Stimulated activated effector memory CD8-positive, alpha-beta T cell treated with anti-CD3 and anti-CD28 coated beads, Interleukin-12 subunit alpha, Interleukin-12 subunit beta, amount 100 ng/mL, for 72 hours (primary cell): ENCODE measurements at places on chromosomes 4 and X.

- no peak for DNase-seq
Measured at GRCh38 chrX:118459494-118459893, 36.1 kb upstream of the DOCK11 start.

DNA sequence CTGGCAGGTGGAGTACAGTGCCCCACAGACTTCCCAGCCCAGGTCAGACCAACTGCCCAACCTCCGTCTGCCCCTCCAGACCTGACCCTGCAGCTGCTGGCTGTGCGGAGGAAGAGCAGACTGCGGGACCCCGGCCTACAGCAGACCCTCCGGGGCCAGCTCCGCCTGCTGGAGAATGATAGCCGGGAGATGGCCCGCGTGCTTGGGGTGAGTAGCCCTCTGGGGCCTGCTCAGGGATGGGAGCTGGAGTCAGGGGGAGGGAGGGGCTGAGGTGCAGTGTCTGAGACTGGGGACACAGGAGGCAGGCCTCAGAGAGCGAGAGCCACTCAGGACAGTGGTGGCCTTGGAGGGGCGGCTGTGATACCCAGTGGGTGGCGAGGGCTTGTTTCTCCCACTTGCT is 13.5 kb downstream of the SH3TC1 start:
- no peak for DNase-seq

GRCh38 chrX:150405006-150405405 is 41.9 kb downstream of the MAMLD1 start:
- DNase-seq: no peak

DNA sequence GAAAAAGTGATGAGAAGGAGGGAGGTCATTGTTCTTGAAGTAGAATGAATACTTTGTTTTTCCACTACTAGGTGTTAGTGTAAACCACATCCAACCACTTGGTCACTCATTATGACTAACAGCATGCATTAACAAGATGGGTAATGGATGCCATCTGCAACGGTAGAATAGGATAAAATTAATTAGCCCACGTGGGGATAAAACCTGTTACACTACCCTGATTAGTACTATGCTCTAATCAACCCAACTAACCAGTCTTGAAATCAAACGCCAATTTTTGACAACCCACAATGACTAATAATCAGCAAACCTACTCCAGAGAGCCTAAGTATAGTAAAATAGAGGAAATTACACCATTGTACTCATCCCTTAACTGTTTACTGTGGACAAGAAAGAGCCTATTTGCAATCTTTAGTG is 93.4 kb upstream of the MCF2 start:
- no peak for DNase-seq

- DNase-seq: no peak
Measured at GRCh38 chrX:153801669-153802068, 7.2 kb downstream of the SSR4 start.

DNA sequence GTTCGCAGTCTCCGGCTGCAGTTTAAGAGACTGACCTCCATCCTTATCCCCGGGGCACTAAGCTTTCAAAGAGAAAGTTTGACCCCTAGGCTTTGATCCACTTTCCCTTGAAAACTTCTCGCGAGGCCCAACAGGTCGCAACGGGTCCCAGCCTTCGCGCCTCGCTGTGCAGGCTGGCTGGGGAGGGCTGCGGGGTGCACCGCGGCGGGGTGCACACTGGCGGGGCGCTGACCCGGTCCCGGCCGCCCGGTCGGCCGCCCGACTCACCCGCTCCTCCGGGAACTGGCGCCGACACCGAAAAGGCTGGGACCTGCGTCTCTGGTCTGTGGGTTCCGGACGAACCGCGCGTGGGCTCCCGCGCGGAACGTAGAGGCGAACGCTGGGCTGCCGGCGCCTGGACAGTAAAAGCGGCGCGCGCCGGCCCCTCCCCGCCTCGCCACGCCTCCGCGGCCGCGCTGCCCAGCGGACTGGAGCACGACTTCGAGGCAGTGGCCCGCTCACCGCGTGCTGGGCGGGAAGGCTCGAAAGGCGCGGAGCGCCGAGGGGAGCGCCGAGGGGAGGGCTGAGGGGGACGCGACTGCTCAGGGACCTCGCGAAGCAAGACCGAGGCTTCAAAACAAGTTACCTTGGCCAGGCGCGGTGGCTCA is at the start of gene TAF7L:
TAF7L (minus strand) TSS at position 378 of the 647 bp plus-strand sequence. CDS start 3,791 bp downstream, outside the sequence.
- DNase-seq: no peak

DNA sequence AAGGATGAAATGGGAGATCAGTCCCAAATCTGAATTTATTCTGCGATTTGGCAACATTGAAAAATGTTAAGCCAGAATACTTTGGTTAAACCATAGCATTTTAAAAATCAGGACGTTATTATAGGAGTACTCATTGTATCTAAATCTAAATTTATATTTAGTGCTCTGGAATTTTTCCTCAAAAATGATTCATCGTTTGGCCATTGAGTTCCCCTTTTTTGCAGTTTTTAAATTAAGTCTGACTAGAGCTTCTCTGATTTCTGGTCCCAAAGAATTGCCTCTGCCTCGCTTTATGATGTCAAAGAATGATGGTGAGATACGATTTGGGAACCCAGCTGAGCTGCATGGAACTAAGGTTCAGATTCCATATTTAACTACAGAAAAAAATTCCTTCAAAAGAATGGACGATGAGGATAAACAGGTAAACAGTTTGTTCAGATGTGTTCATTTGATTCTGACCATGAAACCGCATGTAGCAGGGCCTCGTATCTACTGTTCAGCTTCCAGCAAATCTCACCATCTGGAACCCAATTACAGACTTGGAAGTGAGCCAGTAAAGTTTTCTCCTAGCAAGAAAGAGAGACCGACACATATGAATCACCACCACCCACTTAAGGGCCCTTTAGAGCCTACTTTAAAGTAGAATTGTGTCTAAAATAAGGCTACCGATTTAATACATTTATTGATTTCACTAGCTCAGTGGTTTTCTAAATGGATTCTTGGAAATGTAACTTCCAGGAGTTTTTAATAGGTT is 75.6 kb downstream of the REPS2 start:
- no peak for DNase-seq

DNA sequence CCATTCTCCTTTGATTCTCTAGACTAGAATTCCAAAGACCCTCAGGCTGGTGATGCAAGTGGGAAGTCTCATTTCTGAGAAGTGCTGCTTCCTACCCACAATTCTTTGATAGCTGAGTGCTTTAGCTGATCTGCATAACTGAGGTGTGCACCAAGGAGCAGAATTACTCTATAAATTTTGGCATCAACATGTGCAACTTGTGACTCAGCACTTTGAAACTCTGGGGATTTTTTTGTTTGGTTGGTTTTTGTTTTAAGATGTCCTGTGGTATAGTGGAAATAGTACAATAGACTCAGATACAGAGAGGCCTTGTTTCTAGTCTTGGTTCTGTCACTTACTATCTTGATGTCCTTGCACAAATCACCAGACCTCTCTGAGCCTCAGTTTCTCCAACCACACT is 148.4 kb downstream of the AR start:
- DNase-seq: no peak

GRCh38 chr4:95167805-95168204 is 381.0 kb downstream of the UNC5C start:
- DNase-seq: no peak

- no peak for DNase-seq
Measured at GRCh38 chr4:85445050-85445639, 29.8 kb upstream of the ARHGAP24 start.

GRCh38 chr4:147303873-147304229 is 177.0 kb upstream of the EDNRA start:
- DNase-seq: no peak

DNA sequence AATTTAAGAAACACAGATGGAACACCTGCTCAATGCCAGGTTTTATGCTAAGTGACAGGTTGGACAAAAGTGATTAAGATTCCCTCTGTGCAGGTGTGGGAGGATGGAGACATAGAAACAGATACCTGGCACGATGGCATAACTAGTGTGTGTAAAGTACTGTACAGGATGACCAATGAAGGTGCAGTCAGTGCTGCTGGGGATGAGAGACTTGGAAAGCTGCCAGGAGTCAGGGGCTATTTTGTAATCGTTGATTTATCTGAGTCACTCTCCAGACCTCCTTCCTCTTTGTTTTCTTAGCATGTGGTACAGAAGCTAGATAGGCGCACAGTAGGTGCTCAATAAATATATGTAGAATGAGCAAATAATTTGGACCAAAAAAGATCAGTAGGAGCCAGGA is 58.2 kb downstream of the CWH43 start:
- no peak for DNase-seq

GRCh38 chr4:26319949-26320537 is 771 bp upstream of the RBPJ start:
- DNase-seq: peak; percentile 47

DNA sequence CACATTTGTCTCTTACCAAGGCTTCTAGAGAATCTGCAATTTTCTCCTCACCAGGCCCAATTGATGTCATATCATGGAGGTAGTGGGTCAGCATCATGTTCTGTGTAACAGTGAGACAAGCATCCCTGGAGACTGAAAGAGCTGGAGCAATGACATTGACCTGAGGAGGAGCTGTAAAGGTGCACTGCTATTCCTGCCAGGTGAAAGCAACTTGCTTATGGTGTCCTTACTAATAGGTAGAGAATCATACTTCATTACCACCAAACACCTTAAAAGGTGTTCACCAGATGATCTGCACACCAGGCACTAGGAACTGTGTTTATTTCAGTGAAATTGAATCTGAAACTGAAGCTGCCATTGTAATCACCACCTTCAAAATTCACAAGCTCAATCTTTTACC is 188.7 kb downstream of the AFAP1 start:
- no peak for DNase-seq

- DNase-seq: no peak
Measured at GRCh38 chrX:115399306-115399705, 109.8 kb downstream of the LUZP4 start.

DNA sequence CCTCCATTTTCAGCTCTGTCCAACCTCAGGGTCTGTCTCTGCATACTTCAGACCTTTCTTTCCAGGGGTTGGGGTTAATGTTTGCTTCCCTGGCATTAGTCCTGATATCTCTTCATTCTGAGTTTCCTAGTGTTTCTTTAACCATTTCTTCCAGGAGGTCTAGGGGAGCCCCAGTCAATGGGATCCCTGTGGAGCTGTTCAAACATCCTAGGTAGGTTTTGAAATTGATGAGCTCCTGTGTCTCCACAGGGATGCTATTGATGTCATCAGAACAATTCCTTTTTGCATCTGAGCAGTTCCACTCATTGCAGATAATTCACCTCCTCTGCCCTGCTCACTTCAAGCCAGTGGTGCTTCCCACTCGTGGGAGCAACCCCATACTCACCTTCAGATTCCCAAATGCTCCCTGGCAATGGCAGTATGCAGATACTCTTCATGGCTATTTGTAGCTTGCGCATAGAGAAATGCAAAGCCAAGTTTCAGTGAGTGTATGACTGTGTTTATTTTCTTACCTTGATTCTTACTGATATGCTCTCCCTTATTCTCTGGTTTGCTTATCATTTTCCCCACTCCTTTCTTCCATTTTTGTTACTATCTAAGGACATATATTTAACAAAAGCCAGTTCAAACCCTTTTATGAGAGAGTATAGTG is 33.7 kb upstream of the LIMCH1 start:
- no peak for DNase-seq

DNA sequence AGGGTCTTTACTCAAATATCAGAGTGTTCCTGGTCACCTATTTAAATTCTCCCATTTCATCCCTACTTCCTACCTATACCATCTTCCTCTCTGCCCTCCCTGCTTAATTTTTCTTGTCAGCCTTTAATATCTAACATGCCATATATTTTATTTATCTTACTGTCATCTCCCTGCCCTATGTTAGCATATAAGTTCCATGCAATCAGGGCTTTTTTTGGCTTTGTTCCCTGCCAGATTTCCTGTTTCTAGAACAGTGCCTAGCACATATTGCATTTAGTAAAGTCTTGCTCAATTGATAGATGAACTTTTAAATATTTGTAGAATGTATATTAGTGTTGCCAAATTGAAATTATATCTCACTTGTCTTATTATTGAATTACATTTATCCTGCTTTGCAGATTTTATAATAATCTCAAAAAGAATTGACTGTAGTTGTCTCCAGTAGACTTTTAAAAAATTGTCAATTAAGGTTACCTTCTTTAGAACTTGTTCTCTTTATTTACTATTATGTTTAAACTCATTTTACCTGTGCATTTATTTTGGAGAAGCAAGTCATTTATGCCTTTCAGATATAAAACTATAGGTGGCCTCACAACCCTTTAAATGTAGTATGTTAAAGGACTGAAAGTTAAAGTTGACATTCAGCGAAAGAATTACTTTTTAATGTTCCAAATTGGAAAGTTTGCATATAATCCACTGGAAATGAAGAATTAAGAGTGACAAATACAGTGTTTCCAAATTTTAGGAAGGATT is 108.2 kb upstream of the BMPR1B start:
- DNase-seq: no peak

DNA sequence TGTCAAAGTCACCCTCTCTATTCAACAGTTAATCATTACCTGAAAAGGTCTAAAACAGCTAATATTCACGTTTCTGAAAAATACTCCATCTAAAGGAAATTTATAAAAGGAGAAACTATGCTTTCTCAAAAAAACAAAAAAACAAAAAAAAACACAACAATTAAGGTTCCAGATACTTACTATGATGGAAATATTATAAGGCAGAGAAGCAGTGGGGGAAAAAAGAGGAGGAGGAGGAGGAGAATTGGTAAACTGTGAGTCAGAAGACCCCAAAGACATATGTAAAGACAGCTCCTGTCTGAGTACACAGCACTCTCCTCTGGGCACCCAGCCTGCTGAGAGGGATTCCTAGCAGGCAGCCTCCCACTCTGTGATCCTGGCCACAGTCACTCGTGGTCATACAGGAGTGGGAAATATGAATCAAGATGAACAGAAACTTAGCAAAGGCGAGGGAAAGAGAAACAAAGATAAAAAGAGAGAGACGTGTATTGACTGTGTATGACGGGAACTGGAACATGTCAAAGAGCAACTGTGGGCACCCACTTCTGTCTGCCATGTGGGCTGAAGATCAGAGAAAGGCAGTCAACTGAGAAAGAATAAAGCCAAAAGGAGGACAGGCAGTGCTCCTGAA is 12.5 kb downstream of the KLHL15 start:
- DNase-seq: peak; percentile 48

GRCh38 chr4:6263526-6264224 is 6.0 kb upstream of the WFS1 start:
- DNase-seq: no peak

DNA sequence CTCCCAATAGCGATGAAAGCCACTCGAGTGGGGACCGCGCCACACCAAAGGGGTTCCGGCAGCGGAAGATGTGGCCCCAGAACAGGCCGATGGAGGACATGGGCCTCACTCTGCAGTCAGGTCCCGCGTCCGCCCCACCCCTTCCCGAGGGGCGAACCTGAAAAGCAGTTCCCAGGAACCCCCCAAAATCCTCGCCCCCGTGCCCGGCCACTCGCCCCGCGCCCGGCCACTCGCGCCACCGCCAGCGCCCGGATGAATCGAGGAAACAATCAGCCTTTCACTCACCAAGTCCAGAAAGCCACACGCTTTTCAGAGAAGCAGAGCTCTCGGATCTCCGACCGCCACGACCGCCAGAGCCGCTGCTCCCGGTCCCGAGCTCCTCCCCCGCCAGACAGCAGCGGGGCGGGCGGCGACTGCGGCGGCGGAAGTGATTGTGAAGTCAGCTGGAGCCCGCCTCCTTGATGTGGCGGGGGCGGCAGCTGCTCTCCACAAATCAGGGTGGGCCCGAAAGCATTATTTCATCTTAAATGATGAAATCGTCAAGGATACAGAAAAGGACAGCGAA is at the start of gene PJA1:
PJA1 (minus strand) TSS at position 367 of the 565 bp plus-strand sequence. CDS start 2,380 bp downstream, outside the sequence.
- peak; percentile 74 for DNase-seq

GRCh38 chr4:114658179-114658578 is 59.6 kb downstream of the UGT8 start:
- DNase-seq: no peak

GRCh38 chr4:31307029-31307428 is 586.9 kb downstream of the PCDH7 start:
- DNase-seq: no peak

GRCh38 chrX:22134681-22135080 is 102.6 kb downstream of the PHEX start:
- no peak for DNase-seq
